ENCODE measurements at places on chromosomes 2 and 18.

- peak; percentile 76 for DNase-seq
Observed at GRCh38 chr2:30688956-30689401, 118.3 kb downstream of the CAPN13 start.

- no peak for DNase-seq
Observed at GRCh38 chr2:131121464-131121863, 16.3 kb downstream of the PLEKHB2 start.

DNA sequence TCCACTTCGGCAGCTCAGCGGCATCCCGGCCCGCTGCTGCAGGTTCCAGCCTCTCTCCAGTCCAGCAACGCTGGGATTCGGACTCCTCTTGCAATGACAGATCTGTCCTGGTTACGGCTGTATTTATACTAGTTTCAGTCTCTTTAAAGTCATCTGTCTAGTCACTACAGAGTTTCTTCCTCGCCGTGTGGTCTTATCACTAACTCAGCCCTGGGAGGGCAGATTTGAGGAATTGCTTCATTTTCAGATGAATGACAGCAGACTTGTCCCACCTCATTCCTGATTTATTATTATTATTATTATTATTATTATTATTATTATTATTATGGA lies 2.2 kb downstream of the KLHL29 start:
- DNase-seq = no peak

DNA sequence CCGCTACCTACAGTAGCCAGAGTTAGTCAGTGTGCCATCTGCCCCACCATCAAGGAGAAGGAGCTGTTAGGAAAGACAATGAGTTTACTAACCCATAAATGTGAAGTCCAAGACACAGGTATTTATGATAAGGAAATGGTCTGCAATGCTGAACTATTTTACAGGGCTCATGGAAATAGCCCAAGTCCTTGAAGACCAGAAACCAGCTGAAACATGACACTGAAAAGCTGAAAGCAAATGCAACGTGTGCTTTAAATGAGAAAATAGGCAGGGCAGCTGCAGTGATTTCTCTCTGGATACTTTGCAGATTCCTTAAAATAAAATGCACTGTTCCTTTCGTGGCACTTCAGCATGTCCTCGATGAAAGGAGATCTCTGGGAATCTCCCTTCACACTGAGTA lies 256.4 kb upstream of the TCF4 start:
- no peak for DNase-seq

GRCh38 chr18:70376914-70377258 lies 88.0 kb downstream of the SOCS6 start:
- no peak for DNase-seq

DNA sequence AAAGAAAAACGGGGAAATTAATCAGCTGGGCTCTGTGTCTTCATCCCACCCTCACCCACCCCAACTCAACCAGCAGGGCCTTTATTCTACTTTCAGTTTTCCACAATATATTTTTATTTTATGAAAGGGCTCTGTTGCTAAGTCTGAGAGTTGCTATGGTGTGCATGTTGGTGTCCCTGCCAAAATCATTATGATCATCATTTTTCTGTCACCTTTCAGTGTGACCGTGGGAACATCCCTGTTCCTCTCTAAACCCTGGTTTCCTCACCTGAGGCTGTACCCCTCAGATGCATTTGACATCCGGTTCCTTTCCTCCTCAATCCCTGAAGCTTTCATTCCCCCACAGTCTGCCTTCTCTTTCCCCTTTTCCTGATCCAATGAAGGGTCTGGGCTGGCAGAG lies 180.5 kb downstream of the ZFP36L2 start:
- DNase-seq = no peak

DNA sequence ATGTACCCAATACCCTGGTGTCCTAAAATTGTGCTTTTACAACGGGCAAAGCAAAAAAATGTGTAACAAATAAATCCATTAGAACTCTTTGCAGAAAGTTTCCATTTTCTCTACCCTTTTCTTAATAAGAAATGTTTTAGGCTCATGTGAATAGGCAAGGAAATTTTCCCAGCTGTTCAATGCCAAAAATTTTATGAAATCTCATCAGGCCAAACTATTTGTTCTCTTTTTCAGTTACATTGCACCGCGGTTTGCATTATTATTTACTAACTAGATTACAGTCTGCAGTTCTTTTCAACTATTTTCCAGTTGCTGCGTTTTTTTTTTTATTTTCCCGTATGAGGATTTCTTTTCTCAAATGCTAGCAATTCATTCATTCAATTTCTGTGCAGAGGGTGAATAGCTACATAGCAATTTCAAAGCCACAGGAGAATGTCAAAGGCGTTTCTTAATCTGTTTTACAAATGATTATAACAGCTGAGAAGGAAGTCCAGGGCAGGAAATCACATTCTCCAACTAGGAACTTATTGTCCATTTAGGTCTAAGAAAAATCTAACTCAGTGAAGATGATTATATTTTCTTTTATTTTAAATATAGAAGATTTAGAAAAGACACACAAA lies 367.5 kb upstream of the MMADHC start:
- no peak for DNase-seq

GRCh38 chr2:190965580-190966222 lies 48.3 kb downstream of the STAT1 start:
- no peak for DNase-seq

DNA sequence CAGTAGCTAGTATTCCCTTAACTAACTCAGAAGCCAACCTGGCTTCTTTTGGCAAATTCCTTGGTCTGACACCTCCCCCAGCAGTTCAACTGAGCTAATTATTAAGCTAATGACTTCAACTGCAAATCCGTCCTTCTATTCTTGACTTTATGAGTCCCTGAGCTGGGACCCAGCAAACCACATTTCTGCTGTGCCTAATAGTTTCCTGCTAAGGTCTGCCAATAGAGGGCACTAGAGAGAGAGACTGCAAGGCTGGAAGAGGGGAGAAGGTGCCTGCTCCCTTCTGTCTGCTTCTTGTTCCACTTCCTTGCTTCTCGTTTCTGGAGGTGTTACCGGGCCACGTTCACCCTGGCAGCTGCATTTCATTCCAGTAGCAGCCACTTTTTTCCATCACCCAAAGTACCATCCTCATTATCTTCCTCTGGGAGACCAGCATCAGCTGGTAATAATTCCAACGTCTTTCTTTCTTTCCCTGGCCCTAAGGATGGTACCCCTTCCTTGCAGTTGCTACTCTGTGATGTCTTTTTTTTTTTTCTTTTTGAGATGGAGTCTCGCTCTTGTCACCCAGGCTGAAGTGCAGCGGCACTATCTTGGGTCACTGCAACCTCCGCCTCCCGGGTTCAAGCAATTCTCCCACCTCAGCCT lies 352.0 kb downstream of the TNS1 start:
- no peak for DNase-seq

DNA sequence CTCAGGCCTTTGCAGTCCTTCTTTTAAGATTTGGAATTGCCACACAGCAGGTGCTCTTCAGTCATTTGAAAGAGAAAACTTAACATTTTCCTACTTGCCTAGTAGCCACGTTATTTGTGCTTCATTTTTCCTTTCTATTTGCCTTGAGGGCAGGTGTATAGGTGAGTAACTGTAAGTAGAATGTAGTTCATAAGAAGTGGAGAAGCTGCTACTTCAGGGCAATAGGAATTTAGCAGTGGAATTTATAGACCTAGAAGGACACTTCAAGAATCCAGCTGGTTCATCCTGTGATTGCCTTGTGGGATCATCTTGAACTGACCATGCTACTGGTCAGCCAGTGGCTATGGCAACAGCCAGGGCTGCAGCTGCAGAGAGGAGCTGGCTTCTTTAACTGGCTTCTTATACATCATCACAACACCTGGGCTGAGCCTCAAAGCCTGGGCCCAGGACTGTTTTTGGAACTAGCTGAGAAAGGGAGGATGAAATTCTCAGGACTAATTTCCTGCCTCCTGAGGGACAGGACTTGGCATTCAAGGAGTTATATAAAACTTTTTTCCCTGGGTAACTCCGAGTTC lies 5.1 kb upstream of the LANCL1 start:
- no peak for DNase-seq

- DNase-seq = peak; percentile 38
Observed at GRCh38 chr2:232333361-232334135, 45.0 kb upstream of the ALPP start.

Measured in Right ventricle myocardium superior (tissue), 1 donor.